ENCODE measurements at places on chromosomes 12 and 14. TPM values are rescaled to one million over a fixed set of nuclear protein-coding genes. Genes with fewer than 3 reads are reported as not detected.

The IKBIP gene
- 15.4 TPM for total RNA-seq

The ACRBP gene
- 2.2 TPM for total RNA-seq

The PITPNM2 gene
- 3.0 TPM for total RNA-seq

The NABP2 gene
- 31.6 TPM for total RNA-seq

DNA sequence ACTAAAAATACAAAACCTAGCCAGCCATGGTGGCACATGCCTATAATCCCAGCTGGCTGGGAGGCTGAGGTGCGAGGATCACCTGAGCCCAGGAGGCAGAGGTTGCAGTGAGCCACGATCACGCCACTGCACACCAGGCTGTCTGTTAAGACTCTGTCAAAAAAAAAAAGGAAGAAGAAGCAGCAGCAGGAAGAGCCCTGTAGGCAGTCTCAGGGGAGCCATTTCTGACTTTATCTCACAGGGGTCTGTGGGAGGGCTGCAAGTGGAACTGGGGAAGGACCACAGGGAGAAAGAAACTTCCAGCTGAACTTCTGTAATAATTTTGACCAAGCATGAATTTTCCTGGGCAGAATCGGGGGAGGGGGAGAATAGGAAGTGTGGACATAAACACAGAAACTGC, 32.7 kb downstream of the GARIN6 start:
- no peak for DNase-seq
- H3K27me3 ChIP-seq, result no peaks in the 10 kb centered on the region
- no peaks in the 10 kb centered on the region for H3K36me3 ChIP-seq
- no peak overlapping the region for H3K4me3 ChIP-seq
- H3K4me1 ChIP-seq, result no peaks in the 10 kb centered on the region

DNA sequence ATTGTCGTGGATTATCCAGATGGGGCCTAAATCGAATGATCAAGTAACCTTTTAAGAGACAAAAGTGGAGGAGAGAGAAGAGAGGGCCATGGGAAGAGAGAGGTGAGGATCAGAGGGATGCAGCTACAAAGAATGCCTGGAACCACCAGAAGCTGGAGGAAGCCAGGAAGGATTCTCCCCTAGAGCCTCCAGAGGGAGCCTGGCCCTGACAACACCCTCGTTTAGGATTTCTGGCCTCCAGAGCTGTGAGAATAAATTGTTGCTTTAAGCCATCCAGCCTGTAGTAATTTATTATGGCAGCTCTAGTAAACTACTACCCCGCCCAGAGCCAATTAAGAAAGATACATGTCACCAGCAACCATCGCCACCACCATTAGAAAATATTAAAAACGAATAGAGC, 46.2 kb upstream of the GSC start:
- DNase-seq, result peak; percentile 34
- no peaks in the 10 kb centered on the region for H3K36me3 ChIP-seq
- H3K27me3 ChIP-seq, result no peaks in the 10 kb centered on the region

DNA sequence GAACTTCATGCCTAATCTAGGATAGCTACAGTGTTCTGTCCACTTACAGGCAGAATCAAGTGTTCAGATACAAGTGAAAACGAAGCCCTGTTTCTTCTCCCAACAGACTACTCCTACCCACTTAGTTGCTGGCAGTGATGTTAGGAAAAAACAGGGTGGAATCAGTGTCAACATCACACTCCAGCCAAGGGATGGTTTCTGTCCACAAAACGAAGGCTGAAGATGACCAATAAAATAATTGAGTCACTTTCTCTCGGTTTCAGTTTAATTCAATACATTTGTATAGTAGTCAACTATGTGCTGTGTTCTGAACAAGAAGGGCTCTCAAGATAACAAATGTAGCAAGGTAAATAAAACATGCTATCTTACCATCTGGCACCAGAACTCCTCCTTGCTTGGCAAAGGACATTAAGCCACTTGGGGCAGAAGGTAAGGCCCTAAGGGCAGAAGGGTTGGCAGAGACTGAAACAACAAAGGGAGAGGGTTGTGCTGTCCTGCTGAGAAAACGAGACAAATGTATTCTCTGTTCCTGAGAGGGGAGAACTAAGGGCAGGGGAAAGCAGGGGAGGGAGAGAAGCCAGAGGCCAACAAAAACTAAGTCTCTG, 393.6 kb downstream of the DPF3 start:
- H3K36me3 ChIP-seq, result no peaks in the 10 kb centered on the region
- DNase-seq, result no peak
- H3K27me3 ChIP-seq, result no peaks in the 10 kb centered on the region
- no peak overlapping the region for H3K4me3 ChIP-seq
- no peak overlapping the region for H3K27ac ChIP-seq

GRCh38 chr14:77151918-77152588, 10.5 kb upstream of the ZDHHC22 start:
- H3K4me1 ChIP-seq, result peaks cover 5% of the 10 kb centered on the region
- no peak overlapping the region for H3K4me3 ChIP-seq
- H3K36me3 ChIP-seq, result no peaks in the 10 kb centered on the region
- 0 out of 2 replicates have a peak overlapping the region, but pooled peaks have one; percentile 28 for H3K27ac ChIP-seq
- H3K27me3 ChIP-seq, result no peaks in the 10 kb centered on the region
